Activated CD4-positive, alpha-beta T cell treated with anti-CD3 and anti-CD28 coated beads, Interleukin-2, amount 10 ng/mL, durations not matched to agents 24 days and 14 days (primary cell): ENCODE measurements at places on chromosomes 4 and X. TPM values are rescaled to one million over a fixed set of nuclear protein-coding genes. Genes with fewer than 3 reads are reported as not detected.

Gene MAGEA2
- total RNA-seq: not detected in 2 replicates

Gene GSX2
- not detected in 2 replicates for total RNA-seq

Gene ITM2A
- total RNA-seq: 102 and 113 TPM in 2 replicates

Gene EVC
- total RNA-seq: 1.8 and 1.9 TPM in 2 replicates

Gene SCARB2
- total RNA-seq: 1.5 and 1.7 TPM in 2 replicates

Gene FAM9B
- total RNA-seq: not detected in 2 replicates

Gene SPIN2A
- 0.66 and 1.0 TPM in 2 replicates for total RNA-seq

Gene FRG2
- total RNA-seq: not detected in 2 replicates

Gene HSD17B13
- total RNA-seq: 0.19 TPM in 2 replicates

Gene NUP54
- 72.6 and 75.1 TPM in 2 replicates for total RNA-seq

Gene TMEM47
- not detected in 2 replicates for total RNA-seq

DNA sequence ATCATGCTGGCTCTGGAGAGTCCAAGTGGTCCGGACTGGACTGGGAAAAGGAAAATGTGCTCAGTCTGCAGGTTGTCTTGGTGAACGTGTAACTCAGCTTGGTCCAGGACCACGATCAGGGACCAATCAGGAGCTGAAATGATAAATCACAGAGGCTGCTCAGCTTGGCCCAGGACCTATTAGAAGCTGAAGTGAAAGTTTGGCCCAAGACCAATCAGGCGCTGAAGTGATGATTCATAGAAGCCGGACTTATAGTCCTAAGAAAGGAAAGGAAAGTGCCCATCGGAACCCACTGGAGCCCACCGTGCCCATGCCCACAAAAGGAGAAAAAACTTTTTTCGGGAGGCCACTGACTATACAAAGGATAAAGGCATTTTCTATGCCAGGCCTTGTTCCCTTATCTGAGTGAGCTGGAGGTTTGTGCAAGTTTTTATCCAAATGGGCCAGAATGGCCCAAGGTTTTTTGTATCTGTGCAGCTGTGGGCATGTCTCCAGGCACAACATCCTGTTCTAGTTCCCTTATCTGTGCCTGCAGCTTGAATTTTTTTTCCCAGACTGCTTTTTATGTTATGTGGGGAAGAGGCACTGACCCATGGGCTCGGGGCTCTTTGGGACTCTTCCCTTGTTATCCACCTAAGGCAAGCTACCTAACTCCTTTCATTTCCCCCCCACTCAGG is 194.4 kb downstream of the FAM133A start:
- DNase-seq: no peak

DNA sequence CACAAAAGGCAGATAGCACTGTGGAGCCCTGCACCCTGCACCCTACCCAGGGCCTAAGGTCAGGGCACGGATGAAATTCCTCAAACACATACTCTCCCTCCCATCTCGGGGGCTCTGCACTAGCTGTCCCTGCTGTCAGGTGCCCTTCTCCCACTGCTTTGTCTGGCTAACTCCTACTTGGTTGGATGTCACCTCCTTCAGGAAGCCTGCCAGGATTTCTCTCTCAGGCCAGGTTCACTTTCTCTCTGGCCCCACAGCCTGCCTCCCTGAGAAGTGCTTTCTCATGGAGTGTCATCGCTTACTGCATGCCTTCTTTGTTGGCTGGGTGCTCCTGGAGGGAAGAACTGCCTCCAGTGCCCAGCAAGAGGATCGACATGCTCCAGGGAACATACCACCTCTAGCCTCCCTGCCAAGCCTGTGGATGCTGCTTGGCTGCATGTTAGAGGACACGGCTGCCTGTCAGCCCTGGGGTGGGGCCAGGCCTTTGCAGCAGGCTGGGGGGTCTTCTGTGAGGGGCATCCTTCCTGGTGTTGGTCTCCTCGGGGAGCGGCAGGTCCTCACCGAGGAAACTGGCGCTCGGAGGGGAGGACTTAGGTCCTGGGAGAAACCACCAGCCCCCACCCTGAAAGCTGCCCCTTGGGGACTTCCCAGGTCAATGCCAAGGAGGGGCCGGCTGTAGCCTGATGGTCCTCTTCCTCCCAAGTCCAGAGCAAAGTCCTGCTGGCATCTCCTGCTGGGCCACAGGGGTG is 15.0 kb downstream of the ABLIM2 start:
- no peak for DNase-seq

DNA sequence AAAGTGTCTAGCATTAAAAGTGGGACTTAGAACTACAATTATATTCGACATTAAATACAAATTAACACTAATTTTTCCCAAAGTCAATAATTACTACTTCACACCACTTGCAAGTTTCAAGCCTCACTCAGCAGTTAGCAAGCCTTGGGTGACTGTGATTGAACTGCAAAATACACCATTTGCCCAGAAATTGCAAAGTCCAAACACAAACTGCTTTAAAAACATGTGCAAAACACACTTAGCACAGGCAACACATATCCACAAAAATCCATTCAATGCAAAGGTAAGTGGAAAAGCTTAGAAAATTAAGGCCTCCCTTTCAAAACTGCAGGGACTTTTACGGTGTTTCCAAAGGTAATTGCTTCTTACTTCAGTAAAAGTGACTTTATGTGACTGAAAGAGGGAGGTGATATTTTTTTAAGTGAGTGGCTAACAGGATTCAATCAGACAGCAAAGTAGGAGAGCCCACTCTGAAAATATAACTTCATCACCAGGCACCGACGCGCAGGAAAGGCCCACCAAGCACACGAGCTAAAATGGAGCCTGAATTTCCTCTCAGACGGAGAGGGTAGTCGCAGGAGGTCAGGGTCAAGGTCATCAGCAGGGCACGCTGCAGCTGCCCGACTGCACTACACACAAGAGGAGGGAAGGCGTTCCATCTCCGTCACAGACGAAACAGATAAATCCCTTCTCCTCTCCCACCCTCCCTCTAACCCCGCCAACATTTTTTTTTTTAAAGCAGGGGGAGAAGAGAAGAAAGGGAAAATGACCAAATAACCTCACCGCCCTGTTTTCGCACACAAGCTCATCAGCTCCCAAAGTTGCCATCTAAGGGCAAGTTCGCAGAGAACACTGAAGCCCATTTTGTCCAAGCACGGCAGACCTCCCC is 3.1 kb downstream of the ZNF827 start:
- peak; percentile 62 for DNase-seq

DNA sequence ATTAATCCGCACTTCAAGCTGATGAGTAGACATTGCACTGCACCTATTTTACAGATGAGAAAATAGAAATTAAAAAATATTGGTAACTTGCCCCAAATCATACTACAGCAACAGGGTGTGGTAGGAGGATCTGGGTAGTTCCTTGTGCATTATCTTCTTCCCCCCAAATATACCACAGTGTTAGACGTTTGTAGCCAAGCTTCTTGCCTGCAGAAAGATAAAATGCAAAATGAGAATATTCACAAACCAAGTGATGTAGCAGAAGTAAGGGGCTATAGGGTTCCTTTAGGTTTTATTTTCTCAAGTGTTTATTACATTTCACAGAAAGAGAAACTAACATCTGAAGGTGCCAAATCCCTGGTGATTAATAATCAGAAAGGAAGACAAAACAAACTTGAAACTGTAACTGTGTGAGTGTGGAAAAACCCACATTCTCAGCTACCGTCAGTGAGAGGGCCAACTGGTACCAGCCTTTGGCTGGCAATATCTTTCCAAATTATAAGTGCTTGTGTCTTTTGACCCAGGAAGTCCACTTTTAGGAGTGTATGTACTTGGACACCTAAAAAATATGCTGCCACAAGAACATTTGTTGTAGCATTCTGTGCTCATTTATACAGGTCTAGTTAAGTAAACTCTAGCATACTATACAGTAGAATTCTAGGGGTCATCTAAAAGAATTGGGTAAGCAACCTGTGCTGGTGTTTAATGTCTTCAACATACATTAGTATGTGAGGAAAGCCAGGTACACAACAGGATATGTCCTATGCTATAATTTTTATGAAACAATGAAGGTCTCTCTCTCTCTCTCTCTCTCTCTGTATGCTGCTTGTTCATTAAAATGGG is 6.7 kb upstream of the CD38 start:
- peak; percentile 83 for DNase-seq

- DNase-seq: no peak
Measured at GRCh38 chr4:68267433-68267944, 22.0 kb upstream of the TMPRSS11B start.

- DNase-seq: no peak
Measured at GRCh38 chr4:15043922-15044321, 41.6 kb downstream of the CPEB2 start.

- DNase-seq: no peak
Measured at GRCh38 chrX:43581888-43582539, 74.1 kb upstream of the MAOA start.

DNA sequence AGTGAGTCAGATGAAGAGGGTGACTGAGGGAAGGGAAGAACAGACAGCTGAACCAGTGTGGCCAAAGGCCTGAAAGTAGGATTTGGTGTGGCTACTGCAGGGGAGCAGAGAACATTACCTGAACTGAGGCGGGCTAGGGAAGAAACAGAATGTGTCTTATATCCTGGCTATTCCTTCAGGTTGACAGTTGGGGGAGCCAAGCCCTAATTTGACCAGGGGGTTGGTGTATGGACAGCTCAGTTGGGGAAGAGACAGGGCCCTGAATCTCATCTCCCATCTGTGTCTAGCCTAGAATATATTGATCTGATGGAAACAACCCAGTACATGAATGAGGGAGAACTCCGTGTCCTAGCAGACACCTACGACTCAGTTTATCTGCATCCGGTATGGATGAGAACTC is 4.2 kb downstream of the HDAC6 start:
- DNase-seq: no peak

DNA sequence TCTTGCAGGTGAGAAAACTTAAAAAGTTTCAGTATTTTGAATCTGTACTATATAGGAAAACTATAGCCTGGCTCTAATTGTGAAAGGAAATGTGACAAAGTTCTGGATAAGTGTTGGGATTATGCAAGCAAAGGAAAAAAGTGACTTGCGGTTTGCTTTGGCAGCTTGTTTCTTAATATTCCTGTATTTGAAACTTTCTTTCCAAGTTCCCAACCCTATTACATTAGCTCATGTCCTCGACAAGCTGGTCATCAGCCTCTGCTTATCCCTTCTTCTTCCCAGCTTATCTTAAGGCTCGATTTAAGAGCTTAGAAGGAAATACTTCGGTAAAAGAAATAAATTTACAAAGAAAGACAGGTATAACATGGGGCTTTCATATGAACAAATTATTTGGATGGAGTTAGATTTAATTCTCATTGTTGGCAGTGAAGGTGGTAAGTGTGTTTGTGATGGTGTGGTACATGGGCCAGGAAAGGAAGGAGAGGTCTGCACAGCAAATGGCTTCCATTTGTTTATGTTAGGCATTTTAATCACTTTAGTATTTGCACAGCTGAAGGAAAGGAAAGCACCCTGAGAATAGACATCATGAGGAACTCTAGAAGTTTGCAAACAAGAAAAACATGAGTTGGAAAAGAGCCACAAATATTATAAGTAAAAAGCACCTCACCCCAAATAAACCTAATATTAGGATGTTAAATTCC is 5.1 kb upstream of the MYOZ2 start:
- DNase-seq: no peak

GRCh38 chrX:68403038-68403437 is 30.3 kb downstream of the OPHN1 start:
- DNase-seq: no peak

DNA sequence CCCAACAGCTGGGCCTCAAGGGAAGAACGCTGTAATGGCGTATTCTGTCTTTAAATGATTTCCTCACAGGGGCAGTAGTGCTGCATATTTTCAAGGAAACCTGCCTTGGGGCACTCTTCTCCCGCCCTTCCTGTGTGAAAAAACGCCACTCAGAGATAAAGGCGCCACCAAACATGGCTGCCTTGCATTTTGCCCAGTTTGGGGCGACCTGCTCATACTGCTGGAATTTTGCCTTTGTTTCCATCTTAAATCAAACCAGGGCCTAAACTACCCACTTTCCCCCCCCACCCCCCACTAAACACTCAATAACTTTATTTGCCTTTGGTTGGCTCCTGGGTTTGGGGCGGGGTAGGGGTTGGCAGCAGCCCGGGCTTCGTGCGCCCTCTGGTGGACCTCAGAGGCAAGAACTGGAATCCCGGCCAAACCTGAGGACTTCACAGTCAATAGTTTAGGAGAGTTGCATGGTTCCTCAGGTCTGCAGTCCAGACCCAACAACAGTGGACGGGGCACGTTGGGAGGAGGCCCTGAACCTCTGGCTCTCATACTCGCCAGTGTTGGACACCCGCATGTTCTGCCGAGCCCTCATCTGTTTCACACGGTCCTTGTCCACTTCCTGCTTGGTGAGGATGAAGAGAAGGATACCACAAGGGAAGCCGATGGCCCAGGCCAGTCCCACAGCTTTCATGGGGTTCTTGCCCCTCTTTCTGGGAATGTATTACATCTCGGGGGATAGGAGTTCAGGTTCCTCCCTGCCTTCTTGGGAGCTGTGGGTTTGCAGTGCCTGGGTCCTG is 220.1 kb upstream of the STK26 start:
- DNase-seq: peak; percentile 59

DNA sequence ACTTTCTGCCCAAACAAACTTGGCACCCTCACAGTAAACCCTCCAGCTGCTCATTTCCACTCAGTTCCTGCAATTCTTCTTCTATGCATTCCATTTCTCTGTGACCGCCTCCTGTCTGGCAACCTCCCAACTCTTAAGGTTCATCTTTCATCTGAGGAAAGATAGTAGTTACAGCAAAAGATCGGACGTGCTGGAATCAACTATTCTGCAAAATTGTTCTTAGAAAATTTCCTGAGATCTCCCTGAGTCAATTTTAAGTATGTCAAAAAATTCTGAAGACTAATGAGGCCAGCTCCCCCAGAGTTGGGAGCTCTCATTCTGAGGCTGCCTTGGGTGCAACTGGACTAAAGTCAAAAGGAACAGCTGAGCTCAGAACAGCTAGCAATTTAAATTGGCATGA is 1026.0 kb downstream of the ADGRL3 start:
- DNase-seq: no peak

GRCh38 chr4:167492007-167492406 is 257.7 kb upstream of the SPOCK3 start:
- no peak for DNase-seq

- no peak for DNase-seq
Measured at GRCh38 chr4:26255989-26256388, 64.8 kb upstream of the RBPJ start.

DNA sequence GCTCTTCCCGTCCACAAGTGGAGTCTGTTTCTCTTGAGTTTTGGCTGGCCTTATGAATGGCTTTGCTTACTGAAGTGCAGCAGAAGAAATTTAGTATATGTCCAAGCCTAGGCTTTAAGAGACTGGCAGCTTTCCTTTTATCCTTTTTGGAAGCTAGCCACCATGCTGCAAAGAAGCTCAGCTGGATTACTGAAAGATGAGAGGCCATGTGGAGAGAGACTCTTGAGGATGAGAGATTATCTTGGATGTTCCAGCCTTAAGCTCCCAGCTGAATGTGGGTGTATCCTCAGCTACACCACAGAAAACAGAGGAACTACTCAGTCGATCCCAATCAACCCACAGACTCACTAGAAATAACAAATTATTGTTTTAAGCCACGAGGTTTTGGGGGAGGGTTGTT is 12.5 kb downstream of the CCNG2 start:
- DNase-seq: no peak
